ENCODE measurements at places on chromosomes 4 and X.
A peak's percentile ranks its signal among the peaks of the same experiment; 100 is the strongest.

DNA sequence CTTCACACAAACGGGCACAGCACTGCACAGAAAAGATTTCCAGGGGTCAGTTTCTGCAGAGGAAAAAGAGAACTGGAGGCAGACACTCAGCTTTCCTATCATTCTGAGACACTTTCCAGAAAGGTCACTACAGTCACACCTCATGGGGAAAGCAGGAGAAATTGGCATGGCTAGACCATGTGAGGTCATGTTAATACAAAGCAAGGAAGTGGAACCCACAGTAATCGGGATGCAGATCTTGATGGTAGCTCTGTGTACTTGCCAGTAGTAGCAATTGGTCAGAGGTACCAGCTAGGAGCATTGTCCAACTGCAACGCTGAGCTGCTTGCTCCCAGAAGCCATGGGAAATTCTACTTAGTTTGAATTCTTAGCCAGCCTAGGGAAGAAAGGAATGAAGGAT is 255.3 kb upstream of the PCDH10 start:
- no peak for DNase-seq

- no peak for DNase-seq
Measured at GRCh38 chr4:24024605-24025004, 134.8 kb upstream of the PPARGC1A start.

- DNase-seq = no peak
Measured at GRCh38 chrX:18924507-18925088, 59.3 kb downstream of the PHKA2 start.

DNA sequence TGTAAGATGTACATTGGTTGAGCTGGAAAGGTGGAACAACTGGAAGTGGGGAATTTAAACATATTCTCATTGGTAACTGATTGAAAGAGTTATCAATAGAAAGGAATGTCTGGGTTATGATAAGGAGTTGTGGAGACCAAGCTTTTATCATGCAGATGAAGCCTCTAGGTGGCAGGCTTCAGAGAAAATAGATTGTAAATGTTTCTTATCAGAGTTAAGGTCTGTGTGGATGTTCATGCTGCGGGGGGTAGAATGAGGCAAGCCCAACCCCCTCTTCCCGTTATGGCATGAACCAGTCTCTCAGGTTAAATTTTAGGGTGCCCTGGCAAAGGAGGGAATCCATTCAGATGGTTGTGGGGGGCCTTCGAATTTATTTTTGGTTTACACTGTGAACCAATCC is 16.0 kb downstream of the ARSD start:
- DNase-seq = no peak

- no peak for DNase-seq
Measured at GRCh38 chr4:186161138-186161537, 30.2 kb upstream of the CYP4V2 start.

- no peak for DNase-seq
Measured at GRCh38 chrX:116170511-116170910, at the start of gene AGTR2. AGTR2 (plus strand) TSS chrX:116170744; CDS start chrX:116172281, 1,537 bp downstream.

DNA sequence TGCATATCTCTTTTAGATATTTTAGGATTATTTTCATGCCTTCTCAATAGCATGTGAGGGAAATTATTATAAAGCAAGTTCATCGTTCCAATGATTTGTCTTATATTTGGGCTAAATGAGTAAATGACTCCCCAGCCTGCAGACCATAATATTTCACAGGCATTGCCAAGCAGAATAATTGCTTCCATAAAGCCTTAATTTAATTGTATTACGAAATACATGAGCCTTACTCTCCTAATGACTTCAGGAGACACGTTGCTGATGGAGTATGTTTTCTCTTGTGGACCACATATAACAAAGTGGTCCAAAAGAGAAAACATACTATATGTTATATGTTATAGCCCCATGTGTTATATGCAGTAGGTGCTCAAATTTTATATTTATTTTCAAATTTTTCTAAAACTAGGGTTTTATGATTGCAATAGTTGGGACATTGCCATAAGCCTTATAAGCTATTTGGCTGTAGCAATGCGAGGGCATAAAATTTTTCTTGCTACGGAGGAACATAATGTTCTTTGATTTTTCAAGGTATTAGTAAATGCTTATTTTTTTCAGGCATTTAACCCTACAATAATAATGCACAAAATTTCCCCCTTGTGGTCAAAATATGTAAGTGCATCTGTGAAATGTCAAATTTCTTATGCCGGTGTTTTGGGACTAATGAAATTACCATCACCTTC is 26.2 kb upstream of the TMPRSS11D start:
- peak; percentile 45 for DNase-seq

DNA sequence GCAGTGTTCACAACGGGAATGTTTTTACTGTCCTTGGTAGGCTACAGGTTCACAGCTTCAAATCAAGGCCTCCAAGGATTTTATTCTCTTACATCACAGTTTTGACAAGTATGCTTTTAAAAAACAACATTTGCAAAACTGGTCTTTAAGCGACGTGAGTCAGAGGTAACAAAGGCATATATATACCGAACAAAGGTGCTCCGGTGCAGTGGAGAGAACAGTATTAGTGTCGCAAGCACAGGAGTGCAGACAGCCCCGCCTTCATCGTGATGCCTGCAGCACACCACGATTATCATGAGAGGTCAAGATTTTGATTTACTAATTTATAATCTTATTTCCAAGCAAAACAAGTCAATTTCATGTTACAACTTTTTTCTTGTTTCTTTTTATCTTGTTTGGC is 90.8 kb downstream of the GATB start:
- DNase-seq = no peak

GRCh38 chrX:10216208-10216607 is 59.4 kb downstream of the CLCN4 start:
- DNase-seq = no peak
